ENCODE measurements at places on chromosomes 12 and 14. TPM values are rescaled to one million over a fixed set of nuclear protein-coding genes. Genes with fewer than 3 reads are reported as not detected.

DNA sequence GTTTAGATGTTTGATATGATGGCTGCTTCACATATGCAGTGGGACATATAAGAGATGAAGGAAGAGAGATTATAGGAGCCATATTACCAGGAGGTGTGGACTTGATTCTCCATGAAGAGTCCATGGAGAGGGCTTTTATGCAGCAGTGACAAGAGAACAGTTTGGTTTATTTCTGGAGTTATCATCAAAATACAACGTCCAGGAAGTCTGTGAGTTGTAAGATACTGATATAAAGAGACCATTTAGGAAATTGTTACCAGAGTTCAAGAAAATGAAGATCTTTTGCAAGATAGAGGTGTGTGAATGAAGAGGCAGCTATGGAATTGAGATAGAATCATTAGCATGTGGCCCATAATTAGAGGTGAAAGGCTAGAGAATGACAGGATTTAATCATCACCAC, 431.7 kb downstream of the NPAS3 start:
- no peak for DNase-seq

DNA sequence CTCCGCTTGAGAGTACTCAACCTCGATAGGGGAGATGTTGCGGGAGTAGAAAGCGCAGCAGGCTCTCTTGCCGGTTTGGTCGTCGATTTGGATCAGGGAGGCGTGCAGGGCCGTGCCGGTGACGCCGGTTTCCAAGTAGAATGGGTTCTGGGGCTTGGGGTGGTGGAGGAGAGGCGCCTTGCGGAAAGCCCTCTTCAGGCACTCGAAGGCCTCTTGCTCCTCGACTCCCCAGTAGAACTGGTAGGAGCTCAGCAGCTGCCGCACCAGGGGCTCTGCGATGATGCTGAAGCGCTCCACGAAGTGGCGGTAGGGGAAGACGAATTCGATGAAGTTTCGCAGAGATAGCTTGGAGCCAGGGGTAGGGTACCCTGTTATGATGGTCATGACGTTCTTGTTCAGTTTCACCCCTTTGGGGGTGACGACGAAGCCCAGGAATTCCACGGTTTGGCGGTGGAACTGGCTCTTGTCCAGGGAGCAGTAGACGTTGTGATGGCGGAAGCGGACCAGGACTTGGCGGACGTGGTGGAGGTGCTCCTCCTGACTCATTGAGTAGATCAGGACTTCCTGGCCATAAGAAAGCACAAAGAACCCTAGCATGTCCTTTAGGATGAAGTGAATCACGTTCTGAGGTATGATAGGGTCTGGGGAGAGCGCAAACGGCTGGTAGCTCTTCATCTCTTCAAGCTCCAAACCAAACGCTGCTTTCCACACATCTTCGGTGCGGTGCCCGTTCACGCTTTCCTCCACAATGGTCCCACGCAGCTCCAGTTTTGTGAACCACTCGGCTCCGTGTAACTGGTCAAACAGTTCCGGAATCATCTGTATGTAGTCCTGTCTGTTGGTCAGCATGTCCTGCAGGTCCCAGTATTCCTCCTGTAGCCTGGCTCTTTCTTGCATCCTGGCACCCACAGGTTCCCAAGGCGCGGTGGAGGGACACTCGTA, 21.2 kb downstream of the RTL1 start:
- no peak for DNase-seq

- DNase-seq, result no peak
These were observed 118.5 kb downstream of the RFLNA start for GRCh38 chr12:124413401-124413800.

GRCh38 chr12:29698756-29699155, 85.0 kb downstream of the TMTC1 start:
- DNase-seq, result no peak

GRCh38 chr14:99626041-99626648, 18.8 kb upstream of the HHIPL1 start:
- no peak for DNase-seq

DNA sequence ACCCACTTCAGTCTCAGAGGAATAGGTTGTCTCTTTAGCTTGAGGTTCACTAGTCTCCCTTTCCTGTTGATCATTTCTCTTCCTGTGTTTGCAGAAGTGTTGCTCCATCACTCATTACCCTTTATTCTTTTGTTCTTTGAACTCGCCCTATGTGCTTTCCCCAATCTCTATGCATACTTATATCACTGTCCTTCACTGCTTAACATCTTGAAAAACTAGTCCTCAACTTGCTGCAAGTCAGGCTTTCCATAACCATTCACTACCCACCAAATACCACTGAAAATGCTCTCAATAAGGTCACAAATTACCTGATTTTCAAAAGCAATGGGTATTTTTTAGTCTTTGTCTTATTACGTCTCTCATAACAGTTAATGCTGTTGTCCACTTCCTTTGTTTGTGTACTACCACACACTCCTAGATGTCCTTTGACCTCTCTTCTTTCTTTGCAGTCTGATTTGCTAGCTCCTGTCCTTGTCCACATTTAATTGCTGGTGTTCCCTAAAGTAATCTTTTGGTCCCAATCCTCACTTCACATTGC, 80.8 kb downstream of the RIC8B start:
- DNase-seq, result no peak

GRCh38 chr14:88618476-88618875, 55.6 kb downstream of the ZC3H14 start:
- DNase-seq, result no peak

GRCh38 chr12:115988625-115989563, 288.6 kb downstream of the MED13L start:
- DNase-seq, result no peak

DNA sequence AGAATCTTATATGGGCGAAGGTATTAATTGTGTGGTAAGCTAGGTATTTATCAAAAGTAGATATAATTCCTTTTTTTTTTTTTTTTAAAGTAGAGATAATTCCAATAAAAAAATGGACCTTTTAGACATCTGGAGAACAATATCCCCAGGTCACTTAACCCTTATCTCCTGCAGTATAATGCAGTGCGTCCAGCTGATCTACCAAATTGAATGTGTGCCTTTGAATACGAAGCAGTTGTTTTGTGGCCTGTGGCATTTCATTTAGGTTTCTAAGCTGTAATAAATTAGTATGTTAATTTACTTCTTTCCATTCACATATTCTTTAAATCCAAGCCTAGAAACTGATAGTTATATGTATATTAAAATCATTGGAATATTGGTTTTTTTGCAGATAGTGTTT, 3.1 kb downstream of the FUT8 start:
- no peak for DNase-seq

DNA sequence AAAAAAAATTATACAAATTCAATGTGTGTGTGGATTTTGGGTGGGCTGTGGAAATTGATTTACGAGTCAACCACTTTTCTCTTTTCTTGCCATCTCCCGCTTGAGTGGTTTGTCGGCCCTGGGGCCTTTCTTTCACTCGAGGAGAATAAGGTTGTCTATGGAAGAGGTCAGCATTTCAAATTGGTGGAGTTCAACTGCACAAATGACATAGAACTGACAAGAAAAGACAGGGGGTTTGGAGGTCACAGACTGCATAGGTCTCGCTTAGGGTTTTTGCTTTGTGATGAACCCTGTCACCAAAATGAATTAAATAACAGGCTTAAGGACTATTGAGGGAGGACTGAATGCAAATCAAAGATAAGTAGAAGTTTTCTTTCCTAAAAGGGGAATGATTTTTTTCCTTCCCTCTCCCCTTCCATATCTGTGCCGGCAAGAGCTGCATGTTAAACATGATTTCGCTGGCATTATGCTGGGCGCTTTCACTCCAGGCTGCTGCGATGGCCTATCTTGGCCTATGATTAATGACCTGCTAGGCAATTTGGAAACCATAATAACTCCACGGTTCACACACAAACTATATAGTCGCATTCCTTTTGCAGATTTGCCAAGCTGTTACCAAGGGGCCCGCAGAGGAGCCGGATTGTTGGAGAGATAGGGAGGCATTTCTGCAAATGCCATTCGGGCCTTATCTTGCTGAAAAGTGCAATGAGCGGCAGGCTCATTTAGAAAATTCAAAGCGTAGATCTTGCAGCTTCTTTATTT, 20.7 kb downstream of the ASCL1 start:
- no peak for DNase-seq

GRCh38 chr14:99660794-99661193, 15.9 kb downstream of the HHIPL1 start:
- no peak for DNase-seq

DNA sequence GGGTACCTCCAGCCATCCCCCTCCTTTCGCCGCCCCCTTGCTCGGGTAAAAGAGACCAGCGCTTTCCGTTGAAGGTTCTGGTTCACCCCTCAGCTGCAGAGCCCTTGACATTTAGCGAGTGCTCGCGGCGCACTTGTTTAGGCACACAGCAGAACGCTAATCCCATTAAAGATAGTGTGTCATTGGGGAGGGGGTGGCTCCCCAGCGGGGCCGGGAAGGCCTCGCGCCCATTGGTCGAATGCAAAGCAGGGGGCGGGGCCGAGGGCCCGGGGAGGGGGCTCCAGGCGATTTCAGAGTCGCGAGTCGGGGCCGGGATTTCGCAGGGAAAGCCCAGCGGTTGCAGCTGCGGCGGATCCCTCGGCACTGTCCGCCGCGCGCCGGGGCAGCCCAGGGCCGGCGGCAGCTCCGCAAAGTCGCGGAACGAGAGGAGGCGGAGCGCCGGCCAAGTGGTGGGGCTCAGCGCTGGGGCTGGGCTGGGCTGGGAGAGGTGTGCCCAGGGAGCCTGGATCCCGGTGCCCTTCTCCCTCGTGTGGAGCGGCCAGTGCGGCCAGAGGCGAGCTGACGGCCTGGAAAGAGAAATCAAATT, 122.9 kb downstream of the TSPAN9 start:
- DNase-seq, result no peak

GALNT8 gene
- total RNA-seq, result 1.1 TPM

HOXC12 gene
- not detected for total RNA-seq

Data from activated CD8-positive, alpha-beta memory T cell treated with anti-CD3 and anti-CD28 coated beads, Interleukin-2, amount 10 ng/mL, durations not matched to agents 7 days and 5 days (primary cell).